ENCODE measurements at places on chromosomes 3 and 15. TPM values are rescaled to one million over a fixed set of nuclear protein-coding genes. Genes with fewer than 3 reads are reported as not detected.

- no peak for DNase-seq
These were observed 34.6 kb downstream of the FMN1 start for GRCh38 chr15:33159726-33160453.

DNA sequence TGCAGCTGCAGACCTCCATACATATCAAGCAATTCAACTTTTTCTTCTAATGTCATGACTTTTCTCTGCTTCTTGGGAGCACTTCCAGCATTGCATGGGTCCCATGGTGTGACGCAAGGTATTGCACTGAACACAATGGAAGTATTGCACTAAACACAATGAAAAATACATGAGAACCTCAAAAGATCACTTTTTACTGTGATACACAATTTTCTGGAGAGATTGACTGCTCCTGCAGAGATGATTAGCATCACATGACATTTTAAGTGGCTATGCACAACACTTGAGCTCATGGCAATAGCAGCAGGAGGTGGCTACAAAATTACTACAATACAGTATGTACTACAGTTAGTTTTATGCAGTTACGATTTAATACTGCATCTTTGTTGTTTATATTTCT lies 113.5 kb upstream of the BHLHE40 start:
- DNase-seq: no peak

- DNase-seq: no peak
These were observed 81.1 kb downstream of the TRIM42 start for GRCh38 chr3:140758791-140759444.

TPRG1 gene
- 0.42 TPM for total RNA-seq

LMAN1L gene
- not detected for total RNA-seq

ATP13A5 gene
- total RNA-seq: not detected

- DNase-seq: no peak
These were observed 3.2 kb downstream of the SCAPER start for GRCh38 chr15:76901965-76902364.

FOXB1 gene
- total RNA-seq: not detected

DNA sequence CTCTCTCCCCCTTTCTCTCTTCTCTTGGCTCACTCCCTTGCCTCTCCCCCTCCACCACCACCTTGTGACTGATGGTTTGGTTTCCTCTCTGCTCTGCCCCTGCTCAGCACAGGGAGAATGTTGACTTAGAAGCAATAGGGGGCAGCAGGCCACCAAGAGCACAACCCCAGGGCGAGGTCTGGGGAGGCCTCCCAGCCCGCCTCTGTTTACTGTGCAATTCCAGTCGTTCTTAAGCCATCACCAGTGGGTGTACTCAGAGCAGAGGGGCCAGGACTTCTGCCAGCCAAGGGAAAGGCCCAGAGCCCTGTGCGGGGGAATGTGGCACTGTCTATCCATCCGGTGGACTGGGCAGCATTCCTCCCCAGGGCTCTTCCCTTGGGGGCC lies 5.7 kb upstream of the APEH start:
- DNase-seq: no peak

GRCh38 chr3:108380128-108380795 lies 83.9 kb downstream of the HHLA2 start:
- DNase-seq: no peak

- no peak for DNase-seq
These were observed 66.1 kb downstream of the EPHA3 start for GRCh38 chr3:89173546-89173945.

DNA sequence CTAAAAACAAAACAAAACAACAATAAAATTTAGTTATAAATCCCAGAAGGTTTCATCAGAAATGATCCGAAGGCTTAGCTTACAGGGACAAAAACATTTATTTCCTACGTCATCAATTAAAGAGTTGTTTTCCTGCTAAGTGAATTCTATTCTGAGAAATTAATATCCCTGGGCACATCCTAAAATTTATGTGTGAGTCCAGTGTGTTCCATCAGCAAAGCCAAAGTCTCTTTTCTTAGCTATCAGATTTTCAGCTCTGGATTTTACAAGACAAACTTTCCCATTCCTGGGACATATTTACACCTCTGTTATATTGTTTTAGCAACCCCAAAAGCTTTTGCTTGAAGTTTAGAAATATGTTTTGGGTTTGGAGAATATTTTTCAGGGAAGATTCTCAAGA lies 4.4 kb upstream of the TMC3 start:
- DNase-seq: no peak

- DNase-seq: peak; percentile 84
These were observed 296.8 kb downstream of the RORA start for GRCh38 chr15:60932051-60932915.

PSTPIP1 gene
- total RNA-seq: 7.1 TPM

GRCh38 chr3:147940405-147941193 lies 531.4 kb downstream of the ZIC1 start:
- DNase-seq: no peak

DNA sequence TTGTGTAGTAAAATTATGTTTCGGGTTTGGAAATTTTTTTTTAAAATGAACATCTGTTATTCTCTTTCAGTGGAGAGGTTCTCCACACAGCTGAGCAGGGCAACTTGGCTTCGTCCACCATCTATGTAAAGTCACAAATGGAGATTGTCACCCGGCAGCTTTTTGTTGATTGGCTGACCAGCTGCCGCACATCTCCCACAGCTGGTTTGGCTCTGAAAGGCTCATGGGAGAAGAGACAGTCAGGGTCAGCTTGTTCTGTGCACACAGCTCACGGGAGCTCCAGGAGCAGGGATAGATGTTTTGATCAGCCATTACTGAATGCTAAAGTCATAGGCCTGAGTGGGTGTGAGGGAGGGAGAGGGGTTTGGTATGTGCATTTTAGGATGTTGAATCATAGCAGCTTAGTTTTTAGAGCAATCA lies 12.9 kb upstream of the CCDC80 start:
- peak; percentile 80 for DNase-seq

DNA sequence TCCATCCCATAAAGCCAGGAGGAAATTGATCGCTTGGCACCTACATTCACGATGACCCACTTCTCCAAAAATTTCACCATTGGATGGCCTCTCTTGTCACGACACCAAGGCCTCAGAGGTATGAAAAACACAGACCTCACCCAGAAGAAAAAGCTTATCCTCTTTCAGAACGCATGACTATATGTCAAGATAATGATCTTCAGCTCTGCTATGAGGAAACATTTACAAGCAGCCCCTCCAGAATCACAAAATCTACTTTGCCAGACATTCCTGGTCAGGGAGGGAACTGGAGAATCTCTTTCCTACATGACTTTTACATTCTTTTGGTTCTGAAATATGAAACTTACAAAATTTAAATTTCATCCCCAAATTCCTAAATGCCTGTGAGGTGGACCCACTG lies 122.7 kb downstream of the WNT5A start:
- DNase-seq: no peak

ANKUB1 gene
- 0.82 TPM for total RNA-seq

- peak; percentile 44 for DNase-seq
These were observed 33.9 kb upstream of the TBC1D23 start for GRCh38 chr3:100226712-100227429.

- DNase-seq: no peak
These were observed 23.5 kb downstream of the PLCL2 start for GRCh38 chr3:16908016-16908807.

MED12L gene
- 0.35 TPM for total RNA-seq

DNA sequence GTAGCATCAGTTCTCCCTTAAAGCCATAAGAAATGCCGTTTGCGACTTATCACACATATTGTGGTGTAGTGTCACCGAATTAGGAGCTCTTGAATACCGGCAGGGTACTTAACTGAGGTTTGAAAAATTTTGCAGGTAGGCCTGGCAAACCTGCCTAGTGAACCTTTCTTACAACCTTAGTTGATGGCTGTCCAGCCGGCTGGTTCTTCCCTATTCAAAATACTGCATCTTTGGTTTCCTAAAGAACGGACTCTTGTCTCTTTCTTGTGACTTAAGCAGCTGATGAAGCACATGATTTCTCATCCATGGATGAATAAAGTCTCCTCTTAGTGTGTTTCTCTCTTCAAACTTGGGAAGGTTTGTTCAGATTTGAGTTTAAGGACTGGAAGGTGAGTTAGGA lies 1.5 kb downstream of the RAB7A start:
- no peak for DNase-seq

- DNase-seq: no peak
These were observed 150.9 kb downstream of the TPRA1 start for GRCh38 chr3:127439621-127440020.

GRCh38 chr3:157323360-157323759 lies 113.3 kb upstream of the PTX3 start:
- DNase-seq: no peak

NOX5 gene
- total RNA-seq: 0.14 TPM

DNA sequence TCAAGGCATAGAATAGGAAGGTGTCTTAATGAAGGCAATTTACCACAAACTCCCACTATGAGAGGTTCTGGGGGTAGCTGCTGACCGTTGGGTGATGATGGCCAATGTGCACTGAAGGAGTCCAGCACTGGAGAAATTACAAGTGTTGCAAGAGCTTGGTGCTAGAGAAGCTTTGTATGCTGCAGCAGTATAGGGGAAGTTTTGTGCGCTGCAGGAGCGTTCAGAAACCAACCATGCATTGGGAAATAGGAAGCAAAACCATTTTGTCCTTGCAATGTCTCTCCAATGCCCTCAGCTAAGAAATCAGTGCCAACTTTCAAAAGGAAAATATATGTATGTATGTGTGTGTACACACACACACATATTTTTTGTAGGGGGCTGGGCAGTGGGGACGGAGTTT lies 441.6 kb upstream of the NAALADL2 start:
- DNase-seq: no peak

CPEB1 gene
- not detected for total RNA-seq

DNA sequence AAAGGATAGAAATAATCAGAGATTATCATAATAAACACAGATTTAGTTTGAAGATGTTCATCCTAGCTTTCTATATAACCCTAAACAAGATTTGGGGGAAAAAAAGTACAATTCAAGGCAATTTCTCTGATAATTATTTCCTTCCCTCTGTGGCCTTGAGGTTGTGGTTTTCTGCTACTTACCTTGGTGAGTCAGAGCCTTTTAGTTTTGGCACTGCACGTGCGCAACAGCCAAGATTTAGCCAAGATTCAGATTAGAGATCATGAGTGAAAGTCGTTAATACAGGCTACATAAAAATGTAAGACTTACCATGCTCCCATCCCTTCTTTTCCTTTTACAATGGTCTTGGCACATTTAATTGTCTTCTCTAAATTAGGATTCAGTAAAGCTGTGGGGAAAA lies 6.7 kb downstream of the LYZL4 start:
- DNase-seq: peak; percentile 24

Measured in foreskin keratinocyte (primary cell).